ENCODE measurements at places on chromosomes 11 and 22. TPM values are rescaled to one million over a fixed set of nuclear protein-coding genes. Genes with fewer than 3 reads are reported as not detected.

KCNJ1 gene
- total RNA-seq = not detected

VSTM5 gene
- 0.49 TPM for total RNA-seq

DNA sequence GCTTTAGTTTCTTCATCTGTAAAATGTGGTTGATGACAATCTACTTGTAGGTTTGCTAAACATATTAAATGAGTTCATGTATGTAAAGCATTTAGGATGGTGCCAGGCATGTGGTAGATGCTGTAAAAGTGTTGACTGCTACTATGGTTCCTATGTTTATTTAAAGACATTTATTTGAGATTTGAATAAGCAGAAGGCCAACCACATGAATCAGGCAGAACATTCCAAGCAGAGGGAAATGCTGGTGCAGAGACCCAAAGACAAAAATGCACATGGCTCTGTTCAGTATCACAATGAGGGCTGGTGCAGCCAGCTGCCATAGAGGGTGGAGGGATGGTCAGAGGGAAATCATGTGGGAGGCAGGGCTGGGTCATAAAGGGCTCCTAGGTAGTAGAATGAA, 156.2 kb upstream of the PDGFD start:
- DNase-seq = no peak
- H3K4me1 ChIP-seq = no peaks in the 10 kb centered on the region
- no peaks in the 10 kb centered on the region for H3K36me3 ChIP-seq
- no peak overlapping the region for H3K4me3 ChIP-seq

GRCh38 chr11:118418766-118419165, 17.4 kb downstream of the ATP5MG start:
- no peak overlapping the region for H3K27ac ChIP-seq
- no peaks in the 10 kb centered on the region for H3K4me1 ChIP-seq
- no peaks in the 10 kb centered on the region for H3K27me3 ChIP-seq
- DNase-seq = no peak

DNA sequence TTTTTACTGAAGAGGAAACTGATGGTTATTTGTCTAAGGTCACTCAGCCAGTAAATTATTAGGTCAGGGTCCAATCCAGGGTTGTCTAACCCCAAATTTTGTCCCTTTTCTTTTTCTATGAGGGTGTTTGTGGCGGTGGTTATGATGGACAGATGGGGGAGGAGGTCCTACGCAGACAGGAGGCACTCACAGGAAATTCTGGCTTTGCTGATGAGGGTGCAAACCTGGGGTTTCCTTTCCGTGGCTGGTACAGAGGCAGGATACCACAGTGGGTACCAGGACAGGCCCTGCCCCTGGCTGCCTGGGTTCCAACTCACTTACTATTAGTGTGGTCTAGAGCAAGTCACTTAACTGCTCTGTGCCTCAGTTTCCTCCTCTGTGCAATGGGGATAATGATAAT, 91.0 kb downstream of the RRM1 start:
- H3K27ac ChIP-seq = no peak overlapping the region
- peaks cover 3% of the 10 kb centered on the region for H3K4me1 ChIP-seq
- no peak for DNase-seq

Data from uterus (tissue), 4 donors.